GM23248 (cell line): ENCODE measurements at places on chromosomes 1 and 21. TPM values are rescaled to one million over a fixed set of nuclear protein-coding genes. Genes with fewer than 3 reads are reported as not detected.

Gene SUCO
- 21.1 and 24.3 TPM in 2 replicates for total RNA-seq

Gene FCER1A
- not detected in 2 replicates for total RNA-seq

Gene TTC34
- 0.22 TPM in 1 of 2 replicates, not detected in the other for total RNA-seq

Gene ADCY10
- 0.11 TPM in 1 of 2 replicates, not detected in the other for total RNA-seq

Gene ATPAF1
- 61.3 and 66.3 TPM in 2 replicates for total RNA-seq
